ENCODE measurements at places on chromosomes 12 and 14.
A peak's percentile ranks its signal among the peaks of the same experiment; 100 is the strongest.

- peak; percentile 99 for DNase-seq
Observed at GRCh38 chr12:47812797-47813510, 6.7 kb downstream of the HDAC7 start.

DNA sequence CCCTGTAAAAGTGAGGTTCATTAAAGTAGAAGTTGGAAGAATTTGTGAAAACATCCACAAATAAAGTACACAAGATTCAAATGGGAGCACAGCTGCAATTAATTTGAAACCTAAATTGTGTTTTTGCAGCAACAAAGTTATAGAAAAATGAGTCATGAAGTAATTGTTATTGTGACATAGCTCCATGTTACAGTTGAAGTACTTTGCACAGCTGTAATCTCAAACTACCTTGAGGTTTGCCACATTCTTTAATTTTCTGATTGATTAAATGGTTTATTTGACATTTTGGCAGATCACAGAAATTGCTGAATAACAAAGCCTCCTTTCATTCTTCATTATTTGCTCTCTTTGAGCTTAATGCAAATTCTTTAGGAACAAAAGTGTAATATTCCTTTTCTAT lies 111.3 kb downstream of the RMST start:
- no peak for DNase-seq

GRCh38 chr12:57841445-57841844 lies 5.1 kb downstream of the CTDSP2 start:
- no peak for DNase-seq

- no peak for DNase-seq
Observed at GRCh38 chr12:93214523-93215289, 163.0 kb upstream of the NUDT4 start.

DNA sequence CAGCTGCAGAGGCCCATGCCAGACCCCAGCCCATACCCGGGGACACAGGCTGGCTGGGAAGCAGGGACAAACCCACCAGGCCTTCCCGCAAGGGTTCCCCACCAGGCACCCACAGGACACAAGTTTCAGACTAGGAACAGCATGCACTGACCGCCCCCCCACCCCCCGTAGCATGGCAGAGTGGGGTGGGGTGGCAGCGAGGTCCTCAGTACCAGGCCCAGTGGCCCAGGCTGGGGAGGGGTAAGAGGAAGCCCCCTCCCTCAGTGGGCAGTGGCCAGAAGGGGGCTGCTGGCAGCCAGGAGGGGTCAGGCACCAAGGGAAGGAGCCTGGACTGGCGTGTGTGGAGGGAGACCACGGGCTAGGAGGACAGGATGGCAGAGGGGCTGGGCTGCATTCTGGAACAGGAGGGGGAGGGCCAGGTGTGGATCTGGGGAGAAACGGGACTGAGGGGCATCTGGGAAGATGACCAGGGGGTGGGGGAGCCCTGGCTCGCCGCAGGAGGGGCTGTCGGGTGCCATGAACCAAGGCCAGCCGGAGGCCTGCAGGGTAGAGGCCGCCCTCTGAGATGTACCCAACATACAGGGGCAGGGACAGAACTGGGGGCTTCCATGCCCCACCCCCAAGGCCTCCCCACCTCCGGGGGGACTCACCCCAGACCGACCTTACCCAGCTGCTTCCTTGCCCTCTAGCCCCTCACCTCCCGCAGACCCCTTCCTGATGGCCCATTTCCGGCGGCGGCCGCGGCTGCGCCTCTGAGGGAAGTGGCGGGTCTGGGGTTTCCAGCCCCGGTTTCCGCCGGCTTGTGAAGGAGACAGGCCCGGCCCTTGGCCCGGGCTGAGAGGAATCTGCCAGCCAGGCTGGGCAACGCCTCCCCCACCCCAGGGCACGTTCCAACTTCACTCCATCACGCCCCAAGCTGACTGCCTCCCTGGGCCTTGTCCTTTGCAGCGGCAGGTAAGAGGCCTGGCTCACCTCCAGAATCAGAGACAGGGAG lies 5.6 kb upstream of the JAG2 start:
- DNase-seq = peak; percentile 48

DNA sequence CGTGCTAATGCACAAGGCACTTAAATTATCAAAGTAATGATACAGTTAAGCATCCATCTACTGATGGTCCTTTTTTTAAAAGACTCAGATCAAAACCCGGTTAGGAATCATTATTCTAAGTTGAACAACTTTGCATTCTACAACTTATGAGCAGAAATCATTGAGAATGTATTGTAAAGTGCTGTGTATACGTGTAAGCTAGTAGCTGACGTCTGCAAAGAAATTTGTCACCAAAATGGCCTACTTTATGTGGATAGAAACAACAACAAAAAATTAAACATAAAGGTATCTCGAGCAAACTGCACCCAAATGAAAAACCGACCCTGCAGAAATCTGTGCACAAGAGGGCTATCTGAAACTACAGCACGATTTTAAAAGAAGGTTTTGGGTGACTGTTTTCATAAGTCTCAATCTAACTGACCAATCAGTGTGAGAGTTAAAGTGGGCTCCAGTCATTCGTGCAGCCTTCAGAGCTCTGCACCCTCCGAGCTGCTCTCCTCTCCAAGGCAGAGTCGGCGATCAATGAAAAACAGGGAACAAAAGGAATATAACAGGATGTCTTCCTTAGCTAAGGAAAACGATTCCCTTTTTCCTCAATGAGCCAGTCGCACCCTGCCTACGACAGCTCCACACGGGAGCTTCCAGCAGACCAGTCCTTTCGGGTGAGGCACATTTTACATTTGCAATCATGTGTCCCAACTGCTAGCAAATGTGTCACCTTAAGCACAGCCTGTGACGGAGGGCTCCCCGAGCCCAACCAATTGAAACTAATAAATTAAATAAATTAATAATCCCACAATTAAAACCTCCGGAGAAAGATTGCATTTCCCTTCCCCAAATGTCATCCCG lies 200.7 kb upstream of the FOXN3 start:
- no peak for DNase-seq

DNA sequence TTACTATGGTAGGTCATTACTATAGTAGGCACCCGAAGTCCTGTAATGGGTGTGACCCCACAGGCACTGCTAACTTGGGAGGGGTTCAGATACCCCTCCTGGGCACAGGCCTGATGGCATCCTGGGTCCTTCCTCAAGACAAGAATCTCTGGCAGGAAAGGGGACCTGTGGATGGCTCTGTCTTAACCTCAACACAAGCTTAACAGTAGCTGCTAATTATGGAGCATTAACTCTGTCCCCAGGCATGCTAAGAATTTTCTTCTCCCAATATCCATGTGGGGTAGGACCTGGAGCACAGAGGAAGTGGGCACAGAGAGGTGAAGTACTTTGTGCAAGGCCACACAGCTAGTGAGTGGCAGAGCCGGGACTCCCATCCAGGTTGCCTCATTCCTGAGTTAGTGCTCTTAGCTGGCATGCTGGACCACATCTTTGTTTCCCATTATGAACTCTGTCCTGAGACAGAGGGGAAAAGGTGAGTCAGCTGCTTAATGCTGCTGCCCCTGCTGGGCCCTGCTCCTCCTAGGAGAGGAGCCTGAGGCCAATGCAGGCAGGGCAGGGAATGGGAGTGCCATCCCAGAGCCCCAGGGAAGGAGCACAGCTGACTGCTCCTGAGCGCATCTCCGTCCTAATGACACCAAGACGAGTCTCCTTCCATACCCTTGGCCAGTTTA lies 32.1 kb downstream of the GALNT16 start:
- no peak for DNase-seq

DNA sequence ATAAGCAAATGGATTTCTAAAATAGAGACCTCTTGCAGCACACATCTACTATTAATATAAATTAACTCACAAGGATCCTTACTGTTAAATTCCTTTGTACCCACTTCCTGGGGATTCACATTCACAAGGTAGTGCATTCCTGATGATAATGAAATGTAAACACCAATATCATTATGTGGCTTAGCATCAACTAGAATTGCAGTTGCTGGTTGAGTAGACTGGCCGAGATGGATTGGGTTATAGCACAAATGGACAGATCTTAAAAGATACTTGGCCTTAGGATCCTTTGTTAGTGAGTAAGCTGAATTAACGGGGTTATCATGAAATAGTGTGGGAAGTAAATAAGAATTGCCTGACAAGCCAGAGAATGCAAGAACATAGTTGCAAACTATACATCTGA lies 369.1 kb downstream of the AEBP2 start:
- no peak for DNase-seq

DNA sequence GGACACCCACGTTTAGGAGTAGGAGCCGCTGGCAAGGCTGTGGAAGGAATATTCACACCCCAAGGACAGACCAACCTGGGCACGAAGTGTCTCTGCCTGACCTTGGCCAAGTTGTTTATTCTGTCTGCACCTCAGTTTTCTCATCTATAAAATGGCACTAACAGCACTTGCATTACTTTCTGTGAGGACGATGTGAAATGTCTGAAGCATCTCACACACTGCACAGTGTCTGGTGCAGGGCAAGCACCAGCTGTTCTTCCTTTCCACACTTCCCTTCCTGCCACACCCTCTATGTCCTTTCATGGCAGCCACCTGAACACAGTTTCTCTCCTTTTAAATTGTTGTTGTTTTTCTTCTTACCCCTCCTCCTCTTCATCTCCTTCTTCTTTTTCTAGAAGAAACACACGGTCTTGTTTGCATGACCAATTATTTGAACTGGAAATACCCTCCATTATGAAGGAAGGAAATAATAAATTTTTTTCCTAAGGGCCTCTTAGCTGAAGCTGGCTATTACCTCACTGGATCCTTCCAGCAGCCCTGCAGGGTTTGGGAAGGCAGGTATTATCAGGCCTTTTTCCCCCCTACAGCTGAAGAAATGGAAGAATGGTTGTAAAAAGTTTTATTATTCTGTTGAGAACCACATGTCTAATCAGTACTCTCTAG lies 42.9 kb upstream of the ATP23 start:
- DNase-seq = no peak

- DNase-seq = no peak
Observed at GRCh38 chr14:31774567-31774966, 213.4 kb downstream of the NUBPL start.

DNA sequence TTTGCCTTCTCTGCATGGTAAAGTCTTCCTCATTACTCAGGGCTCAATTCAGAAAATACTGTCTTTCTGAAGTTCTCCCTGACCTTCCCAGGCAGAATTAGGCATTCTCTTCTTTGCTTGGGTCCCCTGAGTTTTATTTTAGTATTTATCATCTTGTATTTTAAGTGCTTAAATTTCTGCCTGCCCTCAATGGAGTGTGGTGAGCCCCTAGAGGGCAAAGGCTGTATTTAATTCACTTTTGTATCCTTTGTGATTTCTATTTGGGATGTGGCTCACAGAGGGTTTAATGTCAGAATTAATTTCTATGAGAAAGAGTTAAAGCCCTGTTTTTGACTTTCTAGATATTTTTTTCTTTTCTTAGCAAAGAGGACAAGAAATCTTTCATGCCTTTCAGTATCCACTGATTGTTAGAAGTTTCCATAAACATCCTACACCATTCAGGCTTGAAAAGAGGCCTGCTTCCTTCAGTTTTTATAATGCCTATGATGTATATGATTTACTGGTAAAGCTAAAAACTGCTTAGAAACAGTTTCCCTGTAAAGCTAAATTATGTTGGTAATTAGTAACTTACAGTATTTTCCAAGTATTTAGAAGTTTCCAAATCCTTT lies 55.6 kb upstream of the PTPRB start:
- DNase-seq = no peak

DNA sequence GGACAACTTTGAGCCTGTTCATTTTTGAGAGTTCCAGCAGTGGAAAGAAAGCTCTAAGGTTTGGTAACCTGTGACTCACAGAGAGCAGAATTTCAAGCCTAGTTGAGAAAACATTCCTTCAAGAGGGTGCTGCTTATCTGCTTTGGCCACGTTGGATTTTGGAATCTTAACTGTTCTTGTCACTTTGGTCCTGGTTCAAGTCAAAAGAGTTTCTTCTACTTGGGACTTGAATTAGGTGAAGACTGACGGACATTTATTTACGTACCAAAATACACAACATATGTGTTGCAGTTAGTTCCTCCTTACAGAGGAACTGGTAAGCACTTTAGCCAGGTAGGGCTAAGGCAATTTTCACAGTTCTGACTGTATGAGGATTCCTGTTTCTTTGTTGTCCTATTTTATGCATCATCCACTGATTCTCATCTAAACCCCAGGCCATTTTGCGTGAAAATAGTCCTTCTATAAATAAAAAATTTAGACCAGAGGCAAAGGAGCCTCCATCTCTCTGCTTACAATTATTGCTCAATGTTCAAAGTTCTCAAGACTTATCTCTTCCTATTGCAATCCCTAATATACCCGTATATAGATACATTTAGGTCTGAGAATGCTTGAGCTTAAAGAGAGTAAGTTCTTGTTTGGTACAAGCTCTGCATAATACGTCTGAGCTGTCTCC lies 580.9 kb downstream of the DIO2 start:
- DNase-seq = no peak

DNA sequence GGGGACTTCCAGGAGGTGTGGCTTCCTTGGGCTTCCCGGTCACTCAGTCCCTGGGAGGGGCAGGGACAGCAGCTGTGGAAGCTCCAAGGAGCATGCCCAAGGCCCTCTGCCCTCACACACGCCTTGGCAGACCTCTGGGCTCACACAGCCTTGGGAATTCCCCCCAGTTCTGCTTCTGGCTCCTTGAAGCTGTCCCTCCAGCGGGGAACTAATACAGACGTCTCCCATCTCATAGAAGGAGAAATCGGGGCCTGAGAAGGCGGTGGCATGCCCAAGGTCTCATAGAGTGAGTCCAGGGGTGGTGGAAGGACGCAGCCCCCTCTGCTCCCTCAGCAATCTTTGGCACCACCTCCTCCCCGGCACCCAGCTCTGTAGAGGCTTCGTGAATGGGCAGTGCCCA lies 15.7 kb upstream of the TMEM119 start:
- DNase-seq = no peak
